ENCODE measurements at places on chromosomes 2 and 18.

GRCh38 chr2:150535176-150535575 lies 47.7 kb upstream of the RND3 start:
- DNase-seq, result no peak

DNA sequence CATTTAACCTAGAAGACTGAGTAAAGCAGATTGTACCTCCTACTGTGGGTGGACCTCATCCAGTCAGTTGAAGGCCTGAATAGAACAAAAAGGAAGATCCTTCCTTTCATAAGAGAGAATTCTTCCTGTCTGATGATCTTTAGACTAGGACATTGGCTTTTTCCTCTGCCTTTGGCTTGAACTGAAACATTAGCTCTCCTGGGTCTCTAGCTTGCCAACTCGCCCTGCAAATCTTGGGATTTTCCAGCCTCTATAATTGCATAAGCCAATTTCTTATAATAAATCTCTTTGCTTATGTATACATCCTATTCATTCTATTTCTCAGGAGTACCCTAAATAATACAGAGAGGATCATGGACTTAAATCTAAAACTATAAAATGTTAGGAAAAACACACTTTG lies 6.2 kb upstream of the KDSR start:
- no peak for DNase-seq

DNA sequence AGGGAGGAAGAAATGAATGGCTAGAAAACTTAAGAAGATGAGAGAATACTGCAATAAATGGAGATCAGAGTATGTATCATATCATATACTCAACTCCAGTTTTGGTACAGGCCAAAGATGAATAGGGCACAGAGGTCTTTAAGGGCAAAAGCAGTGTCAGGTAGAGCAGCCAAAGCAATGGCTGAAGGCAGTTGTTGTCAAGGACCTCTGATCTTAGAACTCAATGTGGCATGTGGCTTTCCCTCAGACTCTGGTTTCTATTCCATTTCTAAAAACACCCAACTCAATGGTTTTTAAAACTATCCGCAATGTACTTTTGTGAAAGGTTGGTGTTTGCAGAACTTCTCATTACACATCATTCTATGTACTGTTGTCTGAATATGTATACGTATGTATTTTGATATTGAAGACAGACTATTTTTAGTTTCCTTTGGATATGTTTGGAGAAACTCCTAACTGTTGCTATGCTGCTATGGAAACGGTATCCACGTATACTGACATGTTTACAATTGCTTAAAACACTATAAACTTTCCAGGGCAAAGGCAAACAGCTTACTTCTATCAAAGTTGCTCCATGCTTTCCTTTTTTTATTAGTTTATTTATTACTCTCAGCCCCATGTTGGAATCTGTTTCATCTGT lies 58.1 kb upstream of the PELI1 start:
- DNase-seq, result no peak

GRCh38 chr2:20666304-20667150 lies at the start of gene GDF7:
Gene GDF7, plus strand, starts transcription at chr2:20667144. Its CDS starts 96 bp downstream, at chr2:20667240.
- no peak for DNase-seq

- DNase-seq, result no peak
Measured at GRCh38 chr2:42421157-42421485, 60.1 kb upstream of the COX7A2L start.

- no peak for DNase-seq
Measured at GRCh38 chr2:1814061-1814460, 69.7 kb upstream of the PXDN start.

GRCh38 chr2:128488434-128488833 lies 169.8 kb upstream of the HS6ST1 start:
- DNase-seq, result no peak

- no peak for DNase-seq
Measured at GRCh38 chr2:201440182-201440581, 11.1 kb downstream of the TRAK2 start.

GRCh38 chr18:68738564-68738963 lies 23.7 kb upstream of the TMX3 start:
- no peak for DNase-seq

DNA sequence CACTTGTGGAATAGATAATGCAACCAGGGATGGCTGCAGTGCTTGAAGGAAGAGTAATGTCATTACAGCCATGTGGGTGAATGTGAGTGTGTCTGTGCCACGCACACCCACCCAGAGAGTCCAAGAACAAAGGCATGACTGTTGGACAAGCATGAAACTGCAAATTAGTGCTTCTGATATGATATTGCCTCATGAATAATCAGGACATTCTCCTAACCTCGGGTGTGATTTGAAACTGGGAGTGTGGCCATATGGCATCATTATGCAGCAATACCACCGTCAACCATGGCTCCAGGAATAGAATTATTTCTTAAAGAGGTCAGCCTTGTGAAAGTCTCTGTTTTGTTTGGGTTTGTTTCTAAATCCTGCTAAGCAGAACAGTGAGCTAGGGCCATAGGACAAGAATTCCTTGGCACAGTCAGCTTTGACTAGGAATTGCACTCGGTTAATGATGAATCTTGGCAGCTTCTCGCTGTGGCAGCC lies 678.0 kb upstream of the RAB6C start:
- DNase-seq, result no peak

DNA sequence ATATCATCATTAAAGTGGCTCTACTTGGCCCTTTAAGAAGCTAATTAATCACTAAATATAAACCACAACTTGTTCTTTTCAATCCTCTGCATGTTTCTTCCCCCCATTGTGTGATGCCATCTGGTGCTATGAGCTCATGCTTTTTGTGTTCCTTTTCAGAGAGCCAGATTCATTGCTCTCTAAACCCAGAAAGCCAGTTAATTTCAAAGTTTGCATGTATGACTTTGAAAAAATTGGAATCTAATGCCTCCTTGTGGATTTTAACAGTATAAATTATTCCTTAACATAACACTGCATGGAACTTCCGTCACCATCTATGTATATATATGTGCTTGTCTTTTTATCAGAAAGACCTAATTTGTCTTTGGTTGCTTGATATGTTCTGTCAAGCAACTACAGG lies 31.1 kb downstream of the TMEM178A start:
- DNase-seq, result peak; percentile 40

DNA sequence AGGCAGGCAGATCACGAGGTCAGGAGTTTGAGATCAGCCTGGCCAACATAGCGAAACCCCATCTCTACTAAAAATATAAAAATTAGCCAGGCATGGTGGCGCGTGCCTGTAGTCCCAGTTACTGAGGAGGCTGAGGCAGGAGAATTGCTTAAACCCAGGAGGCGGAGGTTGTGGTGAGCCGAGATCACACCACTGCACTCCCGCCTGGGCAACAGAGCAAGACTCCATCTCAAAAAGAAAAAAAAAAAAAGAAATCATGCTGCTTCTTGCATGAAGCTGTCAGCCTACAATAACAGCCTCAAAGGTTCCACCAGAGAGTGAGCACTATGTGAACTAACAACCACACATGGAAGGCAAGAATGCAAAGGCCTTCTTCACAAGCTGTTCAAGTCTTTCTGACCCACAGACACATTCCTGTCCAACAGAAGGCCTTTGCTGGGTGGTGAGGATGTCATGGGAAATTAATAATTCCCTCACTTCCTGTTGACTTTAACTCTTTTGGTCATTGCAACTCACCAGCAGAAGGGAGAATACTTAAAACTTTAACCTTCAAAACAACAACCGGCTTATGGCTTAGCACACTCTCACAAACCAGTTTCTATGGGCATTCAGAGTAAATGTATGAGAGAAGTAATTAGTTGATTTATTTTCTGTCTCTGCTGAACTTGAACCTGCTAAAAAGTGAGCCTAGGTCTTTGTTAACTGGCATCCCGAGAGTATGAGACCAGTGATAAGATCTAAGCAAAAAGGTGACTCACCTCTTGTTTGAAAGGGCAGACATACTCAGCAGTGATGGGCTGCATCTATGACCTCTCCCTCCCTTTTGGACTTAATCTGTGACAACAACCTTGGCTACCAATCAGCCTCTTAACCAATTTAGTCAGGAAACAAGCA lies 11.8 kb downstream of the PLEKHM3 start:
- DNase-seq, result peak; percentile 21

DNA sequence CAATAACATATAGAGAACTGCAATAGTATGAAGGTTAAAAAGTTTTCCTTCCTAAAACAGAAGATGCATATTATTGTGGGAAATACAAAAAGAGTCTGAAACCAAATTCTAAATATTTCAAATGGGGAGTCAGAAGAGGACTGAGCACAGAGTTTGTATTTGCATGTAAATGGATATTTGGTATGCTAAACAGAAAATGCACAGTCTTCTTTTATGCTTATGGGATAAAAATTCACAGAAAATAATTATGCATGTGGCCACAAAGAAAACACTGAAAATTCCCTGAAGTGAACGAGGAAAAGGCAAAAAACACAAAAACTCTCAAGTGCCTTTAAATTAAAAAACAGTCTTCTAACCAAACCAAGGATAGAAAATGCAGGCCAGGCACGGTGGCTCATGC lies 142.7 kb downstream of the NCKAP5 start:
- DNase-seq, result no peak

- no peak for DNase-seq
Measured at GRCh38 chr2:99397266-99397920, 60.2 kb downstream of the EIF5B start.
